ENCODE measurements at places on chromosomes 3 and 15. TPM values are rescaled to one million over a fixed set of nuclear protein-coding genes. Genes with fewer than 3 reads are reported as not detected.

The TMPRSS7 gene
- not detected for polyA plus RNA-seq

DNA sequence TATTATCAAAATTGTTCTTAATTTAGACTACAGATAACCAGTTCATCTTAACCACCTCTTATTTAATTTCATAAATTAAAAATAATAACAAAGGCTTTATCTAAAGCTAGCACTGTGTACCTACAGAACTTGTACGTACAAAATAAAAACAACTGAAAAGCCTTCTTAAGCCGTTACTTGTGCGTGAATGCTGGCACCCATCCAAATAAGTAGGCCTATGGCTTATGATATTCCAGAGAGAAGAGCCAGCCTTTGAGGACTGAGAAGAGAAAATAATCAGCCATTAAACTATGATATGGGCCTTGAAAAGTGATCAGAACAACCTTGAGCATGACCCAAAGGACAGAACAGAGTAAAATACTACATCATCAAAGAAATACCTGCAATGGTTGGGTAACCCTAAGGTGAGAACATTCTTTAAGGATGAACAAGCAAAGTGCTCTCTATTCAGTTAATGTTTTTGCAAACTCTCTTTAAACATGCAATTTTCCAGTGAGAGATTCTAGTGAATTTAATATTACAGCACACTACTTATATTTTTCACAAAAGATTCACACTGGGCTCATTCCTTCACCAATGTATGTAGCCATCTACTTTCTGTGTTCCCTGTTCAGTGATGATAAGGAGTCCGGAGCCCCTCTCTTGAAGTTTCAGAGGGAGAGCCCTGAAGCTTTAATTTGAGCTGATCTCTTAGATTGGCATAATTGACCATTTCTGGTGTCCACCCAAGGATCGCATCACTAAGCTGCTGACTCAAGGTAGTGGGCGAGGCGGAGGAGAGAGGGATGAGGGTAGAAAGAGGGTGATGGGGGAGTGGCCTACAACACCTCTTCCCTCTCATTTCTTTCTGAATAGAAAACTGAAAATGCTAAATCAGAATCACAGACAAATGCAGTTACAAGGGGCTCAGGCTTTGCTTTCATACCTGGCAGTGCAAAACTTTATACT, 7.7 kb upstream of the ACTC1 start:
- DNase-seq: no peak

GRCh38 chr3:114192136-114192535, 13.3 kb upstream of the DRD3 start:
- no peak for DNase-seq

DNA sequence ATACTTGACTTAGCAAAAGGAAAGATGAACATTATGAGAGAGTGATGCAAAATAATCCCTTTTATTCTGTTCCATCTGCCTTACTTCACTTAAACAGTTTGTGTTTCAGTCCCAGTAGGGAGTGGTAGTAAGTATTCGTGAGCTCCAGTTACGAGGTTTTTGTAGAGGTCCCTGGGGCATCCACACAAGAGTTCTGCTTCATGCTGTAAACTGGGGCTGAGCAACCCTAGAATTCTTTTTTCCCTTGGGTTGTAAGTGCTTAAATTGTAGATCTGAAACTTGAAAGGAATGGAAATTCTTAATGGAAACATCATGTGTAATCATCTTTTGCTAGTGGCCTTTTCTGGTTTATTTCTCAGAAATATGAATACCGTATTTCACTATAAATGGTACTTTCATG, 79.5 kb downstream of the SEMA6D start:
- no peak for DNase-seq

DNA sequence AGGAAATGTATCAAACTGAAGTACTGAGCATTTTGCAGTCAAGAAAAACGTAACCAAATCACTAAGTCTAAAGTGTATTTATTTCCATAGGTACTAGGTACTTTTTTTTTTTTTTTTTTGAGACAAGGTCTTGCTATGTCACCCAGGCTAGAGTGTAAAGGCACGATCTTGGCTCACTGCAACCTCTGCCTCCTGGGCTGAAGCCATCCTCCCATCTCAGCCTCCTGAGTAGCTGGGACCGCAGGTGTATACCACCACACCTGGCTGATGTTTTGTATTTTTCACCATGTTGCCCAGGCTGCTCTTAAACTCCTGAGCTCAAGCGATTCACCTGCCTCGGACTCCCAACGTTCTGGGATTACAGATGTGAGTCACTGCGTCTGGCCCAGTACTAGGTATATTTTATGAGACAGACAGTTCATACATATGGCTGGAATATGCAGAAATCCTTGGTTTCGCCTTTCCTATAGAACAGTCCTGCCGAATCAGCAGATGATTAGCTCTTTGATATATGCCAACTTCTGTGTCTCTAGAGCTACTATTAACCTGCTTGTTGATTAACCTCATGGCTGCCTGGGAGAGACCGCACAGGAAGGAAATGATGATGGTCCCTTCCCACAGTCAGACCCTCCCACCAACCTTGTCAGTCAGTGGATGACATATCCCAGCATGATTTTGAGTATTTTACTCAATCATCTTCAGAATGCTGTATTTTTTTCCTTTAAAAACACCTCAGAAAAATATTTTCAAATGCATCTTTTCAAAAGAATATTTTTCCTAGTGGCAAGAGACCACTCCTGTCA, 32.3 kb downstream of the TMOD3 start:
- no peak for DNase-seq

GRCh38 chr3:50263478-50264382, 5.2 kb upstream of the SEMA3B start:
- DNase-seq: no peak

DNA sequence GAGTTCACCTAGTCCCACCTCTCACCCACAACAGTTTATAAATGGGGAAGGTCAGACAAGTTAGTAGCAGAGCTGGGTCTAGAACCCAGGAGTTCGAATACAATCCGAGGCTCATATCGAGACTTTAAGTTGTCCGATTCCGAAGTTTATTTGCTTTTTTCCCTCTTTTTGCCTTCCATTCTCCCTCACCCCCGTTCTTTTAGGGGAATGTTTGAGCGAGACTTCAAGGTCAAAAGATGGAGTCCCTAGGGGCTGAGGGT, 7.3 kb downstream of the BCL6 start:
- DNase-seq: no peak

- no peak for DNase-seq
Observed at GRCh38 chr3:31777887-31778286, 203.2 kb downstream of the OSBPL10 start.

- DNase-seq: no peak
Observed at GRCh38 chr3:97257942-97258697, 443.7 kb downstream of the EPHA6 start.

GRCh38 chr3:190582667-190583066, 68.8 kb downstream of the IL1RAP start:
- no peak for DNase-seq

DNA sequence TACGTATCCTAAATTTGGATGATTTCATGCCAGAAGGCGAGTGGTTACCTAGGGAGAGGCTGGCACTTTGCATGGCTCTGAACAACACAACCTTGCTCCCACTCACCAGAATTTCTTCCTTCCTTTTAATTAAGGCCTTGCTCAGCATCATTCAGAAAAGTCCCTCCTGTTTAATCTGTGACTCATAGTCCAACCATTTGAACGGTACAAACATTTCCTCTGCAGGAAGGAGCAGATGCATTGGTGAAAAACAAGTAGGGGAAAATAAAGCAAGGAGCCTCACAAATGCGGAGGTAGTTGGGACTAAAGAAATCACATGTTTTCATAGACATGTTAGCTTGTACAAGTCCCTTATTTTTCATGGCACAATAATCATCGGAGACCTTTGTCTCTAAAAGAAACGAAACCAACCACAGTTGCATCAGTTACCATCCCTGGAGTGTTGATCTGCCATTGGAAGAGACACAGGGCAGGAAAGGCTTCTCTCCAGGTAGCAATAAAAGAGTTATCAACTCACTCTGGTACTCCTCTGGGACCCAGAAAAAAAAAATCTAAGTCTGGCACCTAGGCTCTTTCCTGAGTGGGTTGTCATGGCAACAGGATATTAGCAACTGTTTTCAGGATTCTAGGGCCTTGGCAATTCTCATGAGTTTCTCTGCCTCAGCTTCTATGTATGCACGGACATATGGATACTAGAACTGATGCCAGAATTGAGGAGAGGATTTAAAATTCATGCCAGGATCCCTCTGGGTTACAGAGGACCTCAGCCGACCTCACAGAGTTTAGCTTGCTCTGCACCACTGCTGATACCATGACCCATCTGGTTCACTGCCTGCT, 255.4 kb upstream of the ARPP21 start:
- no peak for DNase-seq

GRCh38 chr3:2976212-2976611, 134.0 kb downstream of the IL5RA start:
- no peak for DNase-seq

DNA sequence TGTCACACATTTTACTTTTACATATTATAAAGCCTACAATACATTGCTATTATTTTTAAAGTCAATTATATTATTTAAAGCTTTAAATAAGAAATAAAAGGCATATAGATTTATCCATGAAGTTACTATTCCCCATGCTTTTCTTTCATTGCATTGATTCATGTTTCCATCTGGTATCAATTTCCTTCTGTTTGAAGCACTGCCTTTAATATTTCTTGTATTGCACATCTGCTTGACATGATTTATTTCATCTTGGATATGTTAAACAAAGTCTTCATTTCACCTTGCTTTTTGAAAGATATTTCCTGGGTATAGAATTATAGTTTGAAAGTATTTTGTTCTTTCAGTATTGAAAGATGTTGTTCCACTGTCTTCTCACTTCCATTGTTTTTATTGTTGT, 174.3 kb upstream of the MBNL1 start:
- no peak for DNase-seq

DNA sequence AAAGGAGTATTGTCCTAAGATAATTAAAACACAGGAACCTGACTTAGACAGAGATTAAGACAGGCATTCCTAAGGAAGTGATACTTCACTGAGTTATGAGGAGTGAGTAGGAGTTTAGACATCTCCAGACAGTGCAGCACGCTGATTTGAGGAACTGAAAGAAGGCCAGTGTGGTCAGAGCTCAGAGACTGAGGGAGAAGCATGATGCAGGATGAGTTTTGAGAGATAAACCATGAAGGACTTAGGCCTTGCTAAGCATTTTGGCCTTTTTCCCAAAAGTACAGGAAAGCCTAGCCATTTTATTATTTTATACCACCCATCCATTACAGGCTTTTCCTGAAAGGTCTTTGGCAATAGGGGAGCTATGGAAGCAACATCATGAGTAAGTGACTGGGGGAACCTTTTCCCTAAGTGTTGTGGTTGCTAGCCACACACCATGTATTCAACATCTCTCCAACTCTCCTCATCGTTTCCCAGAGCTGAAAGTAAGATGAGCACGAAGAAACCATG, 375.6 kb upstream of the TPRG1 start:
- peak; percentile 5 for DNase-seq

DNA sequence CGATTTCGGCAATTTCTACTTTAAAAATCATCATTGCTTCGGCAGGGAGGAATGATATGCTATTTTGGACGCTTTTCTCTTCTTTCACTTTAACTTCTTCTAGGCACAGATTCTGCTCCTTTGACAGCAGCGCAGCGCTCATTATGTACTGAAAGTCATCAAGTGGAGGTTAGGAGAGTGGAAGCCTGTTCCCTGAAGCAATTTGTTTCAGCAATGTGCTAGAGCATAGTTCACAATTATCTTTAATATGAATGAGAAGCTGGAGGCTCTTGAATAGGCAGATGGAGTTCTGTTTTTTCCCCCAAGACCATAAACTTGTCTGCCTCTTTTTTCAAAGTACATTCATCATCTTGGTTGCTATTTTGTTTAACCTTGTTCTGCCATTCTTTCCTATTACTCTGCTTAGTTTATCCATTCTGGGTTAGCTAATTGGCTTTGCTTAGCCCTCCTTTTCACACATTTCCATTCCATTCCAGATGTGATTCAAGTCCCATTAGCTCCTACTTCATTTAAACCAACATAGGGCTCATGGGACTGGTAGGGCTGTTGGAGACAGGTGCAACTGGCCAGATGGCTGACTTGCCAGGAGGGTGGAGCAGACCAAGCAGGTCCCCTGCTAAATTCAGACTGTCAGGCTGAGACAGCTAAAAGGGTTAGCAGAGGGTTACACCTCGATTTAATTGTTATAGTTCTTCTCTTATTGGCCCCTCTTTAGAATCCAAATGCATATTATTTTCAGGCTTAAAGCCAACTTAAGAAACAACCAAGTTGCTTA, 534.7 kb upstream of the CBLB start:
- no peak for DNase-seq

GRCh38 chr3:131033480-131034080, 6.9 kb downstream of the NEK11 start:
- peak; percentile 19 for DNase-seq

GRCh38 chr3:72960812-72961518, 35.6 kb upstream of the PPP4R2 start:
- DNase-seq: no peak

DNA sequence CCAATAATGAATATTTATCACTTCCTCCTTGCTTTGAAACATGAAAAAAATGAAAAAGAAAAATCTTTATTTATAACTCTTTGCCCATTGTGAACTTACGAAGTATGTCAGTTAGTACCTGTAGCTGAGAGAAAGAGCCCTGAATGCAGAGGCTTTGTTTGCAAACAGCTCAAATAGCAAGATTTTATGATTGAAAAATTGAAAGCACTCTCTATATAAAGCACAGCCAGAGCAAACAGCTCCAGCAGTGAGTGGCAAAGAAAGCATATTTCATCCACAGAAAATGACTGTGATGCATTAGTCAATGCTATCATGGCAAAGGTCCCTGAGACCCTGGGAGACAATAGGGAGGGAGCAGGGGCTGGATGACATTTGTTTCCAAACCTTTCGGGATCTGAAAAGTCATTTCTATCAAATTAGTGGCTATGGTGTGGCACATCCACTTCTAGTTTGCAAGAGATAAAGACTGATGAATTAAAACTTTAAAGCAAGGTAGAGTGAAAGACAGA, 576.1 kb downstream of the OTOL1 start:
- DNase-seq: no peak

GRCh38 chr15:79682851-79683288, 213.9 kb downstream of the MTHFS start:
- no peak for DNase-seq

DNA sequence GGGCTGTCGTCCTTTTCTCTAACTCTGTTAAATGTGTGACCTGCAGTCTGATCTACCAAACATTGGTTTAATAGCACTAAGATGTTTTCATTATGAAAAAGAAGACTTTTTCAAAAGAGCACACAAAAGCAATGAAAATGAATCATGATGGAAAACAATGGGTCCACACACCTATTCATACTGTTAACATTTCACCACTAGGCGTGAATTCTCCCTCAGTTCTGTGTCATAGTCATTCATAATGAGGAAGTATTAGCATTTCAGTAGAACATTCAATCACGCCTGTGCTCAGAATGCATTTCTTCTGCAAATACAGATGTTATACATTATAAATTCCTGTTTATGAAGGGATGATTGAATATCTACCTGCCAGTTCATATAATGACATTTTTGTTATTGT, 35.9 kb downstream of the EIF4E3 start:
- DNase-seq: no peak

DNA sequence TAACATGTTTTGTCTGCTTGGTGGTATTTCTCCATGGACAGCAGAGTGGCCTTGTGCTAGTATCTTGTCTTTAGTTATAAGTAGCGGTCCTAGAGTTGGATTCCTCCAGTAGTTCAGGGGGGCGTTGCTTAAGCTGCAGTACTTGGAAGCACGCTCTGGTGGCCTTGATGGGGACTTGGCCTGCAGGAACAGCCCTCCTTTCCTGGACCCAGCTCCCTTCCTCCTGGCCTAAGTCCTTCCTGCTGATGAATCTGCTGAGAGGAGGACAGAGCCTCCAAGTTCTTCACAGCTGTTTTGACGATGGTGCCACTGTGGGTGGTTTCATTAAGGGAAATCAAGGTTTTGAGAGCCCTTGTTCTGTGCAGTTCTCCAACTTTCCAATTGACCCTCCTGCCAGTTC, 38.6 kb upstream of the SEC22A start:
- no peak for DNase-seq
